Placental epithelial cell (primary cell): ENCODE measurements at places on chromosomes 4 and X. TPM values are rescaled to one million over a fixed set of nuclear protein-coding genes. Genes with fewer than 3 reads are reported as not detected.

The LGI2 gene
- total RNA-seq = not detected in 2 replicates

The FDCSP gene
- not detected in 2 replicates for total RNA-seq

The ARR3 gene
- not detected in 2 replicates for total RNA-seq

The GAGE12E gene
- not detected in 2 replicates for total RNA-seq

The POLN gene
- 2.8 and 6.7 TPM in 2 replicates for total RNA-seq

The FAM9B gene
- total RNA-seq = not detected in 2 replicates

The ADGRG2 gene
- 0.22 and 0.39 TPM in 2 replicates for total RNA-seq

The DAPP1 gene
- 71.1 and 96.5 TPM in 2 replicates for total RNA-seq

The ANKRD17 gene
- total RNA-seq = 58.3 and 61.2 TPM in 2 replicates

The ADAM29 gene
- not detected in 2 replicates for total RNA-seq

The GPM6B gene
- not detected in 2 replicates for total RNA-seq

The RBM46 gene
- under 0.01 TPM in 1 of 2 replicates, not detected in the other for total RNA-seq

The VEGFC gene
- 0.43 and 0.79 TPM in 2 replicates for total RNA-seq

The TMEM35A gene
- not detected in 2 replicates for total RNA-seq

The ZNF711 gene
- total RNA-seq = 4.8 and 7.9 TPM in 2 replicates

The SMIM43 gene
- under 0.01 TPM in 1 of 2 replicates, not detected in the other for total RNA-seq

The PLP1 gene
- 1.2 TPM in 1 of 2 replicates, not detected in the other for total RNA-seq

The CXCL5 gene
- under 0.01 TPM in 1 of 2 replicates, not detected in the other for total RNA-seq

The LANCL3 gene
- total RNA-seq = 0.98 and 1.6 TPM in 2 replicates

The VCX3A gene
- total RNA-seq = not detected in 2 replicates

The ZNF157 gene
- 0.11 and 0.39 TPM in 2 replicates for total RNA-seq

The GLRA3 gene
- not detected in 2 replicates for total RNA-seq

The ZAR1 gene
- 0.33 and 0.79 TPM in 2 replicates for total RNA-seq

The ZNF518B gene
- 22.0 and 38.3 TPM in 2 replicates for total RNA-seq

The FRMD7 gene
- total RNA-seq = under 0.01 TPM in 1 of 2 replicates, not detected in the other

The RADX gene
- 0.39 and 0.54 TPM in 2 replicates for total RNA-seq

The PNPLA4 gene
- 8.6 and 12.6 TPM in 2 replicates for total RNA-seq

The PAGE4 gene
- not detected in 2 replicates for total RNA-seq

The MAGEA11 gene
- not detected in 2 replicates for total RNA-seq

The TMEM156 gene
- total RNA-seq = not detected in 2 replicates

The MAOB gene
- not detected in 2 replicates for total RNA-seq

The ARSJ gene
- total RNA-seq = 23.6 and 55.6 TPM in 2 replicates
